ENCODE measurements at places on chromosomes 16 and 17. TPM values are rescaled to one million over a fixed set of nuclear protein-coding genes. Genes with fewer than 3 reads are reported as not detected.

DNA sequence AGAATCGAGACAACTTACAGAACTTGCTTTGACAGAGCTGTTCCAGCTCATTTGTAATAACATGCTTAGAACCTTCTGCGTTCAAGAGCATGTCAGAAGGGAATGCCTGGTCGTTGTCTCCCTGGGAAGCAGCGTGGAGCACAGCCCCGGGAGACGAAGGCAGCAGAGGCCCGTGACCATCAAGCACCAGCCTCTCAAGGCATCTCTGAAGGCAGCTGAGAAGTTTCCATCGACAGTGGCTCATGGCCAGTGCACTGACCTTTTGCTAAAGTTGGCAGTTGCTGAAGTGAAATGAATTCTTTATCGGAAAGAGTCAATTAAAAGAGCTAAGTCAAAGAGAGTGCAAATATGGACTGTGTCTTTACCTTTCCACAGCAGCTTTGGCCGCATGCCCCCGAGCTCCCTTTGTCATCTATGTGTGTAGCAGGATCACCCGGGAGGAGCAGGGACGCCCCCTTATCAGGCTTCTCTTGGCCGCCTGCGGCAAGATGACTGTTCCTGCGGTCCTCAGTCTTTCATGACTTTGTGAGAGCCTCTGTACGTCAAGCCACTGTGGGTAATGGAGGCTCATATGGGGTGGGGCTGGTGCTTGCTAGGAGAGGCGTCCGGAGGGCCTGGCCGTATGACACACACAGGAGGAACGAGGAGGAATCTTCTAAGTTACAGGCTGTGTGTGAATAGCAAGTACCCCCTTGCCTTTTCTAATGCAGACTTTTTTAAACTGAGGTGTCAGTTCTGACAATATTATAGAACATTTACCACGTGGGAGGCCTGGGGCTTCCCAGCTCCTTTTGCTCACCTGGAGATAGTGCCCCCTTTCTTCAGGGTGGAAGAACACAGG, 54.2 kb downstream of the LDHD start:
- H3K4me1 ChIP-seq: peaks cover 15% of the 10 kb centered on the region
- peaks cover 3% of the 10 kb centered on the region for H3K27me3 ChIP-seq

GRCh38 chr17:80921159-80921558, 70.5 kb upstream of the CHMP6 start:
- H3K4me1 ChIP-seq: peaks cover 5% of the 10 kb centered on the region
- H3K27me3 ChIP-seq: peaks cover 9% of the 10 kb centered on the region
- no peak overlapping the region for H3K27ac ChIP-seq
- no peak overlapping the region for H3K4me3 ChIP-seq

DNA sequence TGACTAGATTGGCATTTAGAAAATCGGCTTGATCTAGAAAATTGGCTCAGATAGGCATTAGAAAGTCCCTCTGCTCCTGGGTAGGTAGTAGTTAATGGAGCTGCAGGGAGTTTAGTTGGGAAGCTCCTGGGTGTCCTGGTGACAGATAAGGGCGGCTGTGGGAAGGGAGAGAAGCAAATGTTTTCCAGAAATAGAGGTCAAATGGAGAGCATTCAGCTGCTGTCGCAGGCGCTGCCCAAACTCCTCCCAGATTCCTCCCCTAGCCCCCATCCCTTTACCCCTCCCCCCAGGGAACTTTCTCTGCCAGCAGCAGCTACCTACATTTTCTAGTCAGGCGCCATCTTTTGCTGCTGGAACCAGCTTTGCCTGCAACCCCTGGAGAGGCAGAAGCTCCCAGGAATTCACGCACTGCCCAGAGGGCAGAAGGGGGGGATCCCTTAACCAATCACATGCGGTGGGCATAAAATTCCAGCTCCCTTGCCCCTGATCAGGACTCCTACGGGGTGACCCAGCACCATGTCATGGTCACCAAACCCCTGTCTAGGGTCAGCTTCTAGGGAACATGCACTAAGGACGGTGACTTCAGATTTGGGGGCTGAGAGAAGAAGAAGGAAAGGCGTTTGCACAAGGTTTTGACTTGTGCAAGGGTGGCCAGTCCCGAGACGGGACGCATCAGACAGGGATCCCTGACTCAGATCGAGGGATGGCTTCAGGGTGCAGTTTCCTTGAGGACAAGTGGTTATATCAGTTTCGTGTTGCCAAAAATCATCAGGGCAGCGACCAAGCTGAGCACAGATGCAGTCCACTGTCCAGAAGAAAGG, 43.8 kb downstream of the SOCS1 start:
- DNase-seq: no peak
- H3K27me3 ChIP-seq: peaks cover 5% of the 10 kb centered on the region
- H3K27ac ChIP-seq: no peak overlapping the region

Gene SALL1
- total RNA-seq: 35.7 TPM

Gene SBK1
- total RNA-seq: 117 TPM
